ENCODE measurements at places on chromosomes 7 and 10. TPM values are rescaled to one million over a fixed set of nuclear protein-coding genes. Genes with fewer than 3 reads are reported as not detected.

MRC1 gene
- total RNA-seq, result not detected

LRRC61 gene
- total RNA-seq, result not detected

KIF20B gene
- total RNA-seq, result 39.1 TPM

IL2RA gene
- total RNA-seq, result not detected

LDB3 gene
- 0.53 TPM for total RNA-seq

AASS gene
- total RNA-seq, result 50.4 TPM

MRM2 gene
- 39.6 TPM for total RNA-seq

SPDYE6 gene
- total RNA-seq, result not detected

FANK1 gene
- 0.42 TPM for total RNA-seq

MKI67 gene
- 90.0 TPM for total RNA-seq

SPAM1 gene
- total RNA-seq, result not detected

AKR1D1 gene
- not detected for total RNA-seq

GIMAP5 gene
- not detected for total RNA-seq

NXPH1 gene
- total RNA-seq, result not detected

Measured in SJCRH30 (cell line).